EL (cell line): ENCODE measurements at places on chromosomes 2 and 18.

GRCh38 chr2:19846030-19846429 is 55.8 kb downstream of the TTC32 start:
- no peak for DNase-seq

GRCh38 chr18:59917422-59917821 is 17.6 kb downstream of the PMAIP1 start:
- DNase-seq = no peak

DNA sequence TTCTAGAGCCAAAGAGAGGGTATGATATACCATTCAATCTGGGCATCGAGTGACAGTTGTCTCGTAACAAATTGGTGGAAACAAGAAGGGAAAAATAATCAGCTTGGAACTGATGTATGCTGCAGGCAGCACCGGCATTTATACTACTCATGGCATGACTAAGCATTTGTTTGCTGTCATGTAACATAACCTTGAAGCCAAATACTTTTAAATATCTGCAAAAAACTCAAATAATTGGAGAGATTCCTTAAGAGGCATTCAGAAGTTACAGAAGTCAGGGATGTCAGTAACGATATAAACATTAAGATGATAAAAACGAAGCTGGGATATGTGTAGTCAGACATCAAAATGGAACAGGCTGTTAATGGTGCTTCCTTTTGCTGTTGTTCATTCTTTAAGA is 157.3 kb upstream of the MMADHC start:
- DNase-seq = peak; percentile 71

DNA sequence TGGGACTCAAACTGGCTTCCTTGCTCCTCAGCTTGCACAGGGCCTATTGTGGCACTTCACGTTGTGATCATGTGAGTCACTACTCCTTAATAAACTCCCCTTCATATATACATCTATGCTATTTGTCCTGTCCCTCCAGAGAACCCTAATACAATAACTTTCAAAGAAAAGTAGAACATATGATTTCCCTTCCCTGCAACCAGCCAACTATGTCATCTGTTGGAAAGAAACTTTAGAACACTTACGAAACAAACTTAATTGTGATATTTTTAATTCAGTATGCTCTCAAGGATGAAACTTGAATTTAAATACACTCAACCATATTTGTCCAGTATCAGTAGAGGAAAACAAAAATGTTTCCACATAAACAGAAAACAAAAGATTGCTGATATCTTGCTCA is 84.4 kb downstream of the DYM start:
- peak; percentile 41 for DNase-seq

- no peak for DNase-seq
These were observed 112.0 kb downstream of the MBP start for GRCh38 chr18:77020561-77020960.

DNA sequence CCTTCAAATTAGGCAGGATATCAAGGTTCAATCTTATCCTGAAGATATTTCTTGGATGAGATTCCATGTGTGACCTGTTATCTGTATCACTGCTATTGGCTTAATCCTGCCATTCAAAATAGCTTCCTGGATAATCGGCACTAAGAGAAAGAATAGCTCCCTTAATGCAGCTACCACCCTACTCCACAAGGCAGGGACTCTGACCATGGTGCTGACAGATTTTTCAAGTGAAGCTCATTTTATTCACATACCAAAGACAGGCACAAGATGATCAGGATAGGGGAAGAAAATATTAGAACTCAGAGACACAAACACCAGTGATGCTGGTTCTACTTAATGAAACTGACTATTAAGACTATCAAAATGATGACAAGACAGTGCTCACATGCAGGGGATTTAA is 74.9 kb downstream of the ORC4 start:
- peak; percentile 4 for DNase-seq

DNA sequence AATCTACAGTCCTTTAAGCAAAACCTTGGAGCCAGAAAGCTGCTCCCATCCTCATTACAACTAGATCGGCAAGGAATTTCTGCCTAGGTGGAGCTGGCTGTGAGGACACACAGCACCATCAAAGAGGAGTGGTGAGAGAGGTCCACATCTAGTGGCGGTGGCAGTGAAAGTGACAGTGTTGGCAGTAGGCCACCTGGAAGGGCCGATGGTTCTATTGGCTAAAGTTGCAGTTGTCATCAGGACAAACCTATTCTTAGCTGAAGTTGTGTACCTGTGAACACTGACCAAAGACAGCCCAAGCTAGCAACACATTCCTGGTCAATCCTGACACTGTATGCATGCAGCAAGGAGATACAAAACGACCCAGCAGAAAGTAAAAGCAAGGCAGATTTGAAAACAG is 218.1 kb upstream of the CHAC2 start:
- no peak for DNase-seq

DNA sequence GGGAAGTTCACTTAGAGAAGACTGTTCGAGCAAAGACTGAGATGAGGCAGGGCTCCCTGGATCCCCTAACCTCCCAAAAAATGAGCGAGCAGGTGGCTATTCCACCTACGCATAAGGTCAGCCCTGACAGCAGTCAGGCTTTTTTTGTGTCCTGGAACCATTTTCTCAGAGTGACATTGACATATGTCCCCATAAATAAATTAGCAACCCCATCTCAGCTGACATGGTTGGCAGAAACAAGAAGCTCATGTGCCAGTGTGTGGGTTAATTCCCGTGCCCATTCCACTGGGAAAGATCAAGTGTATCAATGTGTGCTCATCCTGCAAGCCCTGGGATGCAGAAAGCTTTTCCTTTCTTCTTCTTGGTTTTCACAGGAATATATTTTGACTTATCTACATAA is 740.4 kb upstream of the CELF4 start:
- no peak for DNase-seq

GRCh38 chr2:138722316-138722715 is 57.9 kb downstream of the NXPH2 start:
- DNase-seq = peak; percentile 25

- DNase-seq = no peak
These were observed 161.8 kb downstream of the LNPK start for GRCh38 chr2:175840256-175840655.
